CD8-positive, alpha-beta T cell (primary cell): ENCODE measurements at places on chromosomes 12 and 14.

DNA sequence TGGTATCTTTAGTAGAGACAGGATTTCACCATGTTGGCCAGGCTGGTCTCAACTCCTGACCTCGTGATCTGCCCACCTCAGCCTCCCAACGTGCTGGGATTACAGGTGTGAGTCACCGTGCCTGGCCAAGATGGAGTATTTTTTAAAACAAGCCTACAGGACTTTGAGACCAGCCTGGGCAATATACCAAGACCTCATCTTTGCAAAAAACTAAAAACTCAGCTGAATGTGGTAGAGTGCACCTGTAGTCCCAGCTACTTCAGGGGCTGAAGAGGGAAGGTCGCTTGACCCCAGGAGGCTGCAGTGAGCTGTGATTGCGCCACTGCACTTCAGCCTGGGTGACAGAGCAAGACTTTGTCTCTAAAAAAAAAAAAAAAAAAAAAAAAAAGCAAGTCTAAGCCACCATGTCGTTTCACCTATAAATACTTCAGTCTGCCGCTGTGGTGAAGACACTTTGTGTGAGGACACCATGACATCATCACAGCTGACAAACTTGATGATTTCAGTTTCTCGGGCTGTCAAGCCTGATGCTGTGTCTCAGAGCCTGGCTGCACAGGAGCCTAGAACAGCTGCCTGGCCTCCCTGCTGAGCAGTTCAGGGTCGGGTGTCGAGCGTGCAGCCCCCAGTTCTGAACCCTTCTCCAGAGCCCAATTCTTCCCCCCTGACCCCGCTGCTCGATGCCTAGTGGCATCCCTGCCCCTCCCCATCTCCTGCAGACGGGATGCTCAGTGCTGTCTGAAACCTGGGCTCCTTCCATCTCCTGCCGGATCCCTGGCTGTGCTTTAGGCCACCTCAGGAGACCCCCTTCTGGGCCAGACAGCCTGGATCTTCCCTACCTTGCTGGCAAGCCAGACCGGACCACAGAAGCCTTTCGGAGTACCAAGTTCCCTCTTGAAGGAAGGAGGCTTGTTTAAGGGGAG, 119.2 kb upstream of the EVL start:
- DNase-seq, result no peak

DNA sequence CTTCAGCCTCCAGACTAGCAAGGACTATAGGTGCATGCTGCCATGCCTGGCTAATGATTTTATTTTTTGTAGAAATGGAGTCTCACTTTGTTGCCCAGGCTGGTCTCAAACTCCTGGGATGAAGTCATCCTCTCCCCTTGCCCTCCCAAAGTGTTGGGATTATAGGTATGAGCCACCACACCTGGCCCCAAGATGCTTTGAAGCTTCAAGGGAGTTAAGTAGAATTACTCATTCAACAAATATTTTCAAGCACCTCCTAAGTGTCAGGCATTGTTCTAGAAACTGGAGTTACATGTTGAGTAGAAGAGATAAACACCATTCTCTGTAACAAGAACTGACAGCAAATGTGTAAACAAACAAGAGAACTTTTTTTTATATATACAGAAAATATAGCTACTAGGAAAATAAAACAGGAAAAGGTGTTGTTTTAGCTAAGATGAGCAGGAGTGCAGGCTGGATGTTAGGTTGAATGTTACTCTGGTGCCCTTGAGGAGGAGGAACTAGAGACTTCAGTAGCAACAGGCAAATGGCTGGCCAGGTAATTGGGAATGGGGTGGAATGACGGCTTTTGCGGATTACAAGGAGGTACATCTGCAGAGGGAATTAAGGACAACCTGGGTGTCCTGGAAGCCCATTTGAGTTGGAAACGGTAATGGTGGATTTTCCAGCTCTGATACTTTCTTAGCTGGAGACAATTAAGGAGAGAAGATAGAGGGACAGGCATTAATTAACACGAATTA, 32.0 kb upstream of the CFAP54 start:
- DNase-seq, result no peak

DNA sequence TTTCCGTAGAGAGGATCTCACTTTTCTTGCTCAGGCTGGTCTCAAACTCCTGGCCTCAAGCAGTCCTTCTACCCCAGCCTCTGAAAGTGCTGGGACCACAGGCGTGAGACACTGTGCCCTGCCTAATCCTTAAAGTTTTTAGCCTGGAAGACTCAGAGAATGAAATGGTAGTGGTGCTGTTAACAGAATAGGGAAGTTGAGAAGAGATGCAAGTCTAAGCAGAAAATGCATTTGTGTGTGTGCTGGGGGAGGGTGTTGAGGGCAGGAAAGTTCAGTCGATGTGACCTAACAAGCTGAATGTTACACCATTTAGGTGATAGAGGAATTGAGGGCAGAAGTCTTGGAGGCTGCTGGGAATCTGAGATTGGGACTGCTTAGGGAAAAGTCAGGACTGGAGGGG, 6.9 kb upstream of the TUBA1A start:
- DNase-seq, result no peak

DNA sequence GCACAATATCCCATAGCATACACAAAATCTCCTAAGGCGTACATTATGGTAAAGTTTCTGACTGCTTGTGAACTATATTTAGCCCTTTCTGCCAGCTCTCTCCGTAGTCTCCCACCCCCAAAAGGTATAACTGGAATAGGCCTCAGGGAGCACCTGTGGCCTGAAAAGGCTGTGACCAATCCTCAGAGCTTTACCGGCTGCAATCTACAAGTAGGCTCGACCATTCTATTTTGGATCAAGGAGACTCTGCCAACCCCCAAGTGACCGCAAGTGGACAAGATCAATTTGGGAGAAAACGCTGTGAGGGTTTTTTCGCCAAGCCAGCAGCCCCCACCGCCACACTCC, 1.2 kb downstream of the PPTC7 start:
- DNase-seq, result no peak

GRCh38 chr12:45214749-45215418, 1.0 kb upstream of the ANO6 start:
- DNase-seq, result no peak

GRCh38 chr12:122471324-122472226, 29.2 kb downstream of the ZCCHC8 start:
- no peak for DNase-seq

GRCh38 chr12:66428261-66428660, 126.0 kb downstream of the HELB start:
- DNase-seq, result no peak
